SHP77 treated with DMSO at 0.1 percent for 48 hours (cell line): ENCODE measurements at places on chromosomes 2 and 18.
A peak's percentile ranks its signal among the peaks of the same experiment; 100 is the strongest.

- DNase-seq = peak; percentile 30
These were observed 39.3 kb downstream of the AP1S3 start for GRCh38 chr2:223797811-223798721.

- DNase-seq = no peak
These were observed 1067.4 kb upstream of the DDX18 start for GRCh38 chr2:116747103-116747502.

GRCh38 chr18:79625195-79625923 is 54.2 kb upstream of the CTDP1 start:
- DNase-seq = no peak

- DNase-seq = no peak
These were observed 142.4 kb downstream of the CCBE1 start for GRCh38 chr18:59554796-59555335.

DNA sequence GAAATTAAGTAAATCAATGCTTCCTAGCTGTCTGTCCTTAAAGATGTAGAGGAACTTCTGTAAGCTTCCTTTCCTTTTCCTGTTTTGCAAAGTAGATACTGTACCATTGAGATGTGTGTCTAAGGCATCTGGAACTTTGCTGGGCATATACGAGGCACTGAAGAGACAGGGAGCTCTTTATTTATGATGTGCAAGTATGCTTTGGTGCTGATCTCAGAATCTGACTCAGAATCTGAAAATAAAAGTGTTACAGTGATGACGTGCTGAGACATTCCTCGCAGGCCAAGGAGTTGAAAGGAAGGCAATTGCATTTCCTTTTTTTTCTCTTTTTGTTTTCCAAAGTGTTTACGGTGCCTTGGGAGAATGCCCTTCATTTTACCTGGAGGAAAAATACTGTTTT is 230.9 kb upstream of the RGPD4 start:
- DNase-seq = no peak

GRCh38 chr18:45398448-45398847 is 216.8 kb upstream of the SLC14A2 start:
- no peak for DNase-seq

DNA sequence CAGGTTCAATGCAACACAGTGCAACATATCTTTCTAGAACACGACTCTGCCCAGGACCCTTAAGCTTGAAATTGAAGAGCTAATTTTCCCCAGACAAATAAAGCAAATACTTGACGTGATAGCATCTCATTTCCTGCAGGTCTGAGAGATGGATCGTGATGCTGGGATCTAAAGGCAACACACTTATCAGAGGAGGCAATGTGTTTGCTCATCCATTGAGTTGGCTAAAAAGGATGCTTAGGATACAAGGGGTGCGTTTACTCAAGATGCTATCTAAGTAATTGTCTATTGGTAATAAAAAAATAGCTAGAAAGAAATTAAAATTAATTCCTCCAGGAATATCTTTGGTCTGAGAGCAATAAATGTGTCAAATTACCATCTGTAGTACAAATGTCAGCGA is 129.0 kb downstream of the SOCS6 start:
- peak; percentile 36 for DNase-seq

DNA sequence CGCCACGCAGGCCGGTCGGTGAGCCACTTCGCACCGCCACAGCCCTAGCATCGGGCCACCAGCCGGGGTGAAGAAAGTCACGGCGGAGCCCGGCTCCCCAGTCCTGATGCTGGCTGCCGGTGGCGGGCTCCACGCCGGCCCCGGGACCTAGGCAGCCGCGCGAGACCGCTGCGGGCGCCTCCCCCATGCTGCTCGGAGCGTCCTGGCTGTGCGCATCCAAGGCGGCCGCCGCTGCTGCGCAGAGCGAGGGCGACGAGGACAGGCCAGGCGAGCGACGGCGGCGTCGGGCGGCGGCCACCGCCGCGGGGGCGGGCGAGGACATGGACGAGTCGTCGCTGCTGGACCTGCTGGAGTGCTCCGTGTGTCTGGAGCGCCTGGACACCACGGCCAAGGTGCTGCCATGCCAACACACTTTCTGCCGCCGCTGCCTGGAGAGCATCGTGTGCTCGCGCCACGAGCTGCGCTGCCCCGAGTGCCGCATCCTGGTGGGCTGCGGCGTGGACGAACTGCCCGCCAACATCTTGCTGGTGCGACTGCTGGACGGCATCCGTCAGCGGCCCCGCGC is 433 bp downstream of the SH3RF3 start:
- DNase-seq = no peak

DNA sequence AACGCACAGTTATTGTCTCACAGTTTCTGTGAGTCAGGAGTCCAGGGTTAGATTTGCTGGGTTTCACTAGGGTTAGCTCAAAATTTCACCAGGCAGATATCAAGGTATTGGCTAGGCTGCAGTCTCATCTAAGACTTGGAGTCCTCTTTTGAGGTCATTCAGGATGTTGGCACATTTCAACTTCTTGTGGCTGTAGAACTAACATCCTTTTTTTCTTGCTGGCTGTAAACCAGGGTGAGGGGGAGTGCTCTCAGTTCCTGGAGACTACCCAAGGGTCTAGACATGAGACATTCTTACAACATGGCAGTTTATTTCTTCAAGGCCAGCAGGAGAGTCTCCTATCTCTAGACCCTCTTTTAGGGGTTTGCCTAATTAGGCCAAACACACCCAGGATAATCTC is 12.8 kb upstream of the CAVIN2 start:
- no peak for DNase-seq

DNA sequence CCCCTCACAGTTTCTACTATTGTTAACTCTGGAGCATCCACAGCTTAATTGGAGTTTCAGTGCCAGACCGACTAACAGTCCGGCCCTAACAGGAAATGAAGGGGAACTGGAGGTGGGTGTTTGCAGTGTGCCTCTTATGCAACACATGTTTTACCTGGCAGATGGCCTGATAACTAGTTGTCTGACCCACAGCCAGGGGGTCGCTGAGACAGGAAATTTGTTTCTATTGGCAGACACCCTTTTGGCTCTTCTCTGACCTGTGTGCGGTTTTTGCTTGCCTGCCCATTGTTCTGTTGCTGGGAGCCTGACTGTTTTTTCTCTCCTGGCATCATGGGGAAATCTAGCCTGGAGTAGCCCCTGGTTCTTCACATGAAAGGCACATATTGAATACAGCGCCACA is 1329.8 kb downstream of the DSC3 start:
- DNase-seq = no peak

DNA sequence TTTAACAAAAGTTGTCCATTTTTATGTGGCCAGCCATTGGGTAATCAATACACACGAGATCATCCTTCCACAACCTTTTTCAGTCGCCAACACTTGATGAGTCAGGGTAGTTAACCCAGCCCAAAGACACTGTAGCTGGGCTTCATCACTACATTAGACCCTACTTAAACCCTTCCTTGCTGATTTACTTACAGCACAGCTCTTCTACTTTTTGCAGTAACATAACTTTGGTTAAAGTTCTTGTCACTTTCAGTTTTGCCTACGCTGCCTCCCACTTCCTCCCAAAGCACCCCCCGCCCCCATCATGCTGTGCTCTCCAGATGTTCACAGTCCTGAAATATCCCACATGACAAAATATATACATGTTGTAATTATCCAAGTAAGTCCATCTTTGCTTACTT is 103.6 kb downstream of the CDK15 start:
- no peak for DNase-seq

- no peak for DNase-seq
These were observed 288.7 kb downstream of the MBD2 start for GRCh38 chr18:53935803-53936202.

GRCh38 chr2:127220102-127220767 is at the start of gene CYP27C1:
Gene CYP27C1 (minus strand): TSS chr2:127220299. CDS start chr2:127220270, 29 bp downstream.
- DNase-seq = no peak

GRCh38 chr18:8224576-8224975 is 384.7 kb upstream of the RAB12 start:
- DNase-seq = no peak

DNA sequence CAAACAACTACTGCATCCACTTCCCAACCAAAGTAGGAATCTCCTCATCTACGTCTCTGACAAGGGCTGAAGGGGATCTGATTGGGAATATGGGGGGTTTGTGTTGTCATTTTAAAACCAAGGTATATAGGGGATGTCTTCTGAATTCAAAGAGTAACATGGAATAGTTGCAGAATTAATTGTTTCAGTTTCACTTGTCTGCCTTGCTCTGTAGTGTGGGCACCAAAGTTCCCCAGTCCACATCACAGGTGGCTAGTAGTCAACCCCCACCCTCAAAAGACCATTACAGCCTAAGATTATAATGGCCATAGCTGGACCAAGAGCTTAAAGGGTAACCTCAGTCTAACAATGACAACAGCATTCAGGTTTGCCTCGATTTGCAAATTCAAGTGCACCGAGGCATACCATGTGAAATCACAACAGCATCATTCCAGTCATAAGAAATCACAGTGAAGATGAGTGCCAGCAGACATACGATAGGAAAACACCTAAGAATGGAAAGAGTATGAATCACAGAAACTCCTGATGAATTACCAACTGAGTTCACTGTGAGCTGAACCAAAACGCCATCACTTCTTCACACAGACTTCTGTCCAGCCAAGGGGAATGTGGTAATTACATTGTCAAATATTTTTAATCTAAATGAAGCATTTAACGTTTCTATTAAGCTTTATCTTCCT is 52.4 kb downstream of the MYO5B start:
- no peak for DNase-seq

- DNase-seq = no peak
These were observed 669.1 kb downstream of the SATB2 start for GRCh38 chr2:198788676-198789075.

DNA sequence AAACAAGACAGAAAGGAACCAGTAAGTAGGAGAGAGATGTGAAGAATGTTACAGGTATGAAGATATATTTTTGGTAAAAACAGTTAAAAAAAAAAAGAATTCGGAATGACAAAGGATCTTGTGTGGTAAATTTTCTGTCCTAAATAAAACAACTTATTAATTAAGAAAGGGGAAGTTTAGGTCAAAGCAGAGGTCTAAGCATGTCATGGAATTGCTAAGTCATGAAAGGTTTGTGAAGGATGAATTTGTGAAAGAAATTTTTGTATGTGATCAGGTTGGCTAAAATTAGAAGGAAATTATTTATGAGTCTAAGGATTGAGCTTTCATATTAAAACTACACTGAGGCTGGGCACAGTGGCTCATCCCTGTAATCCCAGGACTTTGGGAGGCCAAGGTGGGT is 11.1 kb upstream of the ALPG start:
- no peak for DNase-seq

DNA sequence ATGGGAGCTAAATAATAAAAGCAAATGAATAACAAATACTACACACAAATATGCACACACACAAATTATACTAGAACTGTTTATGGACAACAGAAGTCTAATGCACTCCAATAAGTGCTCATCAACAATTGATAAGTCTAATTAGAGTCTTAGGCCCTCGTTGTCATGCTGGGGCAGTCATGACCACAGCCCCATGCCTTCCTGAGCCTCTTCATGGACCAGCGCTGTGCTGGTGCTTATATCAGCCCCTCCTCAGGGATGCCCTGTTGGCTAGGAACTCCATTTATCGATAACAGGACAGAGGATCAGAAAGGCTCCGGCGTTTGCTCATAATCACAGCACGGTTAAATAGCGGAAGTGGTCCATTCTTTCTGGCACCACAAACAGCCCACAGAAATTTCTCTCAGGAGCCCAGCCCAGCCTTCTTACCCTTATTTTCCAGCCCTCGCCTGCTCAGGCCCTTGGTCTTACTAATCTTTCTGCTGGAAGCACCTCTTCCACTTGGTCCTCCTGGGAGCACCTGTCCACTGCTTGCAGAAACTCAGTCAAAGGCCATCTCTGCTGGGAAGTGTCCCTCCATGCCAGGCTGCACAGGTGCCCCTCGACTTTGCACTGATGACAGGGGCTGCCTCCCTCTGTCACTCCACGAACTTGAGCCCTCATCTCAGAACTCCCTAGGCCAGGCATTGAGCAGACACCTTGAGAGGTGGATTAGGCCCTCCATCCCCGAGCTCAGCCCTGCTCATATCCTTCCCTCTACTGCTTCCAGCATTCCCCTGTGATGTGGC is 500.2 kb upstream of the HS6ST1 start:
- DNase-seq = no peak

DNA sequence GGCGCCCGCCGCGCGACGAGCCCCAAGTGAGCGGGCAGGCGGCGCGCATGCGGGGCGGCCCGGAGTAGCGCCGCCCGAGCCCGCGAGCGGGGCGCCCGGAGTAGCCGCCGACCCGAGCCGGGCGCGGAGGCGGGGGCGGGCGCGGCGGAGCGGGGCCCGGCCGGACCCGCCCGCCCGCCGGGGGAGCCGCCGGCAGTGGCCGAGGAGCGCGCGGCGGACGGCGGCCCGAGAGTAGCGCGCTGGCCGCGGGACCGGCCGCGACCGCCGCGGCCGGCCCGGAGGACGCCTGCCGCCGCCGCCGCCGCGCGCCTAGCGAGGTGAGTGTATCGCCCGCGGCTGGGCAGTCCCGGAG is at the start of gene GALNT1:
TSS of gene GALNT1 (plus strand) at position 195 of the 352 bp plus-strand sequence. CDS start 72,923 bp downstream, outside the sequence.
- DNase-seq = no peak

DNA sequence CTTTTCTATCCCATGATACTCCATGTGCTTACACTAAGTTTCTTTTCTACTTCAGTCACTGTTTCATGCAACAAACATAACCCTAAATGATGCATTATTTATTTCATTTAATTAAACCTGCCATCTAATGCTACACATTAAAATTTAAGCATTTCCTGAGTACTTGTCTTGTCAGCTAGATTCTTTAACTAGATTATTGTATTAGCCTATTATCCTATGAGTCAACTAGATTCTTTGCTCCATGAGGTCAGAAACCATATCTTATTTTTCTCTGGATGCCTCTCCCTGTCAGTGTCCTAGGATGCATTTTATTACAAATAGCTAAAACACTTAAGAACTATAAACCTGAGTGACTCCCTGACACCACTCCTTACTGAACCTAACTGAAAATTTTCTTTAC is 652.4 kb downstream of the SLC4A3 start:
- DNase-seq = no peak

GRCh38 chr2:138060301-138060635 is 96.0 kb downstream of the HNMT start:
- DNase-seq = peak; percentile 37

DNA sequence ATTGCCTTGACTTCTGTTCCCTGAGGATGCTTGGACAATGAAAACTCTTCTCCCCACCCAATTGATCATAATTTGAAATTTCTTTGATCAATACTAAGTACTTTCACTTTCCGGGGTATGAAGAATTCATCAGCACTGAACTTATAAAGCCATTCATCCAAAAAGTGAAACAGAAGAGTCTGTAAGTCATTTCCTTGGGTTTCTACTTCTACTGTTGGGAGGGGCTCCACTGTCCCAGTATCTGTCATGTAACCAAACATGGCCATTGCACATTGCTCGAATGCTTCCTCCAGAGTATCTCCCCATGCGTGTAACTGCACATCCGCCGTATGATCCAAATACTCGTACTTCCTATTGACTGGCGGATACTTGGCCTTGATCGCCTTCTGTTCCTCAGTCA is 30.3 kb downstream of the NCL start:
- no peak for DNase-seq

DNA sequence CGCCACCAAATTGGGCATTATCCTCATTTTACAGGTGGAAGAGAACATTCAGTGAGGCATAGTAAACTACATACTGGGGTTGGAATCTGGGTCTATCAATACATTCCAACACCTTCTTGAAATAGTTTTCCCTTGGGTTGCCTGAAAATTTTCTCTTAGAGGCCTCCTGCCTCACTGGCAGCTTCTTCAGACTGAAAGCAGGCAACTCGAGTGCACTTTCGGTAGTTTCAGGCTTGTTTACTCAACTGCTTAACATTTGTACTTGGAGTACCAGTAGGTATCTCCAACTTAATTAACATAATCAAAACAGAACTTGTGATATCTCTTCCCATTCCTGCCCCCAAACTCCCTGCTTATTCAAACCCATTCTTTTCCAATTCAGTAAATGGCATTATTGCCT is 36.2 kb upstream of the C2orf74 start:
- DNase-seq = no peak
